ENCODE measurements at places on chromosomes 16 and 17.

DNA sequence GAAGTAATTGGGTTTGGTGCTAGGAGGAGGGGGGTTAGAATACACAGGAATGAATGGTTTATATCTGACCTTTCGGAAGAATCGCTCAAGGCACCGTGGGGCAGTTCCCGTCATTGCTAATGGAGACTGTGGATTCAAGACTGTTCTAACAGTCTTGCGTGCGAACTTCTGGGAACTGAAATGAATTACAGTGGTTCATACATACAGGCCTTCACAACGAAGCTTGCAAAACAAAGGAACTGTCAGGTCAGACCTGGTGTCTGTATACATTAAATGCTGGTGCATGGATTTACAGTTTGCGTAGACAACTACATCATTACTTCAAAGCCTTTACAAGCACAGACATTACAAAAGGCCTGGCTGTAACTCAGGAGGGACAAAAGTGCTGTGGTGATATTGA, 983.9 kb downstream of the CDH11 start:
- DNase-seq: no peak

DNA sequence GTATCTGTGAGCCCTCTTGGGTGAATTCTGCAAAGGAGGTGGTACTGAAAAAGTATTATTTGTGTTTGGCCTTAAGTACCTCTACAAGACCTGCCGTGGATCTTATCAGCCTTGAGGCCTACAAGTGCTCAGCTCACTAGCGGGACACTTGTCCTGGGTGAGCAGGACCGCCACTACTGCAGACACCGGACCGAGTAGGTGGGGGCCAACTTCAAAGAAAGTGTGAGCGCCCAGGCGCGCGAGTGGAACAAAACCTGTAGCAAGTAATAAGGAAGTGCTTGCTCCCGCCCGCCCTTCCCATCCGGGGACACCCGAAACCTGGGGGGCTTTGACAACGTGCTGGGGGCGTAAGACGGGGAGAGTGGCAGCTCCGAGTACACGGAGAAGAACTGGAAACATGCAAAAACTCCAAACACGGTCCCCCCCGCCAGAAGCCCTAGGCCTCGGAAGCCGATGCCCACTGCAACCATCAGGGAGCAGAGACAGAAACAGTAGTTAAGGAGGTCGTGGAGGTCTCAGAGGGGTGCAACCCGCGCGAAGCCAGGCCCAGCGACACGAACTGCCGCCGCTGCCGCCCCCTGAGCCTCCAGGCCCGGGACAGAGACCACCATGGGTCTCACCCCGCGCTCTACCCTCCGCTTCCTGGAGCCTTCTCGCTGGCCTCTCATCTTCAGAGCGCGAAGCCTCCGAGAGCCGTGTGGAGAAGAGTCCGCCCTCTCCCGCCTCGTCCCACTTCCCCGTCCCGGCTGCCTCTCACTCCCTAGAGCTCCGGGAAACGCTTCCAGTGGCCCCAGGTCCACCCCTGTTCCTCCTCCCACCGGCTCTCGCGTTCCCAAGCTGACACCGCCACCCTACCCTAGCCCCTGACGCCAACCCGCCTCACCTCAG, 537 bp downstream of the CNOT1 start:
- DNase-seq: peak; percentile 16

- DNase-seq: no peak
Measured at GRCh38 chr17:14321980-14322776, 21.3 kb downstream of the HS3ST3B1 start.

GRCh38 chr16:84928679-84929420, 82.5 kb downstream of the ZDHHC7 start:
- DNase-seq: no peak

GRCh38 chr16:29820271-29820701, at the start of gene MVP:
Gene MVP (plus strand): TSS chr16:29820462. CDS start chr16:29830550, 10,088 bp downstream.
- DNase-seq: no peak

DNA sequence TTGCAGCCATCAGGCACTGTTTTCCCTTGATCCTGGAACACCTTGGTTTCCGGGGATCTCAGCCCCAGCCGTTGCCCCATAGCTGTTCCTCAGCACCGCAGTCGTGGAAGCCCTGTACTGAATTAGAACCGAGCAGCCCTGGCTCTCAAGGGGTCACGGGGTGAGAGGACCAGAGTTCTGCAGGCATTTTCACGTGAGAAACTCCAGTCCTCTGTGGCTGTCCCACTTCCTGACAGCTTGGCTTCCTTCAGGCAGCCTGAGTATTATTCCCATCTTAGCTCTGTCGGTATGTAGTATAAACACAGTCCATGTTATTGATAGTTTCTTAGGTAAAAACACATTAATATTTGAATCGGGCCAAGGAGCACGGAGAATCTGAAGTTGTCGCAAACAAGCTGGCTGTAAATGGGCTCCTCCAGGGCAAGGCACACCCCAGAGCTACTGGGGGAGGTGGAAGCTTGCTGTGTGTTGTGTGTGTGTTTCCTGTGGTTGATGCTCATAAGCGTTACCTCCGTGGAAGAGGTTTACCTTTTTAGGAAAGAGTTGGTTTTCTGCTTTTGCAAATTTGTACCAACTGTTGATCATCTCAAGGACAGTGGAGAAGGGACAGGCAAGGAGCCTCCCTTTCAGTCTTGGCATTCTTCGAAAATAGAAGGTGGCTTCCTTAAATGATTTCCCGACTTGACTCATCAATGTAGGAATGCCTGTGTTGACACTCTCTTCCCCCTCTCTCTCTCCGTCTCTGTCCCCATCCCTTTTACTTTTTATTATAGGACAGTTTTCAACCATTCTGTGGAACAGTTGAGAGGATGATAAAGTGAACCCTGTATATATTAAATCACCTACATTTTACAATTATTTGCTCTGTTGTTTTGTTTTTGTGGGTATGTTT, 208.9 kb upstream of the CHMP6 start:
- DNase-seq: no peak

DNA sequence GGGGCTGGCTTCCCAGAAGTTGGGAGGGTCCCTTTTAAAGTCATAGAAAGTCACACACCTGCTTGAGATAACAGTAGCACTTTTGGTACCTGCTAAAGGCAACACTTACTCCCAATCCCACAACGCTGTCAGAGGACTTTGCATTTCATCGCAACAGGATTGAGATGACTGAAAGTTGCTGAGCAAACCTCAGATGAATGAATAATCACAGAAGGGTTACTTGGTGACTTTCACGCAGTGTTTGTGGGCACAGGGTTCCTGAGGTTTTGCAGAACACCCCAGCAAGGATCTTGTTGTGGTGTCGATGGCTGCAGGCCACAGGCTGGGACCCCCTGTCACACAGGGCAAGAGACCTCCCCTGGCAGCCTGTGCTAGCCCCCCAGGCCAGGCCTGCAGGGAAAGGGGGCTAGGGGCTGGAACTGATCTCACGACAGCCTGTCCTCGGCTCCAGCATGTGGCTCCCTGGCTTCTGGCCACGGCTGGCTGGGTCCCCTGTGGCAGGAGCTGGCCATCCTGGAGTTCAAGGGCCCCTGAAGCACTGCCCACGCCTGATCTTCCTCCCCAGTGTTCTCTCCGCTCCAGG, 79.4 kb upstream of the CBX4 start:
- no peak for DNase-seq

GRCh38 chr17:76784926-76785325, 47.0 kb downstream of the MFSD11 start:
- DNase-seq: no peak

DNA sequence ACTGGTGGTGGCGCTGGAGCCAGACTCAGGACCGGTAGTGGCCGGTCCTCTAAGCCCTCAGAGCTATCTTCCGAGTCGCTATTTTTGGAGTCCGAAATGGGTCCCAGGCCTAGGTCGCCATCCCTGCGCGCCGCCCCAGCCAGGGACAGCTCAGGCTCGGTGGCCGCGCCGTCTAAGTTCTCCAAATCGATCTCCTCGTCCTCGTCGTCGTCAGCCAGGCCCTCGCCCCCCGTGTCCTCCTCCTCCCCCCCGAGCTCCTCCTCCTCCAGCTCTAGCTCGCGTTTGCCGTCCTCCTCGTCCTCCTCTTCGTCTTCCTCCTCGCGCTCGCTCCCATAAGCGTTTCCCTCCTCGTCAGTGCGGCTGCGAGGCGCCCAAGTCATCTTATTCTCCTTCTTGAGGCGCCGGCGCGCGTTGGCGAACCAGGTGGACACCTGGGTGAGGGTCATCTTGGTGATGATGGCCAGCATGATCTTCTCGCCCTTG, 1.6 kb downstream of the IRX3 start:
- DNase-seq: peak; percentile 14

DNA sequence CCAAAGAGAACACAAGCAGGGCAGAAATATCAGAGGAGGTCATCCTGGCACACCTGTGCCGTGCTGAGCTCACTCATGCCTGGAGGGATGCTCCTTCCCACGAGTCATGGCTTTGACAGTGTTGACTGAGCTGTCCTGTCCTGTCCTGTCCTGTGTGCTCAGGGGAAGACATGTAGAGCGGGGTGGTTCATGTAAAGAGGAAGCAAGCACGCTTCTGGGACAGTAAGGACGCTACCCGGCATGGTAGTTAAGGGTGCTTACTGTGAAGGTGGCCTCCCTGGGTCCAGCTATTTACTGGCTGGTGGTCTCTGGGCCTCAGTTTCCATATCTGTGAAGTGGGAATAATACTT, 398 bp downstream of the LGALS9 start:
- no peak for DNase-seq

DNA sequence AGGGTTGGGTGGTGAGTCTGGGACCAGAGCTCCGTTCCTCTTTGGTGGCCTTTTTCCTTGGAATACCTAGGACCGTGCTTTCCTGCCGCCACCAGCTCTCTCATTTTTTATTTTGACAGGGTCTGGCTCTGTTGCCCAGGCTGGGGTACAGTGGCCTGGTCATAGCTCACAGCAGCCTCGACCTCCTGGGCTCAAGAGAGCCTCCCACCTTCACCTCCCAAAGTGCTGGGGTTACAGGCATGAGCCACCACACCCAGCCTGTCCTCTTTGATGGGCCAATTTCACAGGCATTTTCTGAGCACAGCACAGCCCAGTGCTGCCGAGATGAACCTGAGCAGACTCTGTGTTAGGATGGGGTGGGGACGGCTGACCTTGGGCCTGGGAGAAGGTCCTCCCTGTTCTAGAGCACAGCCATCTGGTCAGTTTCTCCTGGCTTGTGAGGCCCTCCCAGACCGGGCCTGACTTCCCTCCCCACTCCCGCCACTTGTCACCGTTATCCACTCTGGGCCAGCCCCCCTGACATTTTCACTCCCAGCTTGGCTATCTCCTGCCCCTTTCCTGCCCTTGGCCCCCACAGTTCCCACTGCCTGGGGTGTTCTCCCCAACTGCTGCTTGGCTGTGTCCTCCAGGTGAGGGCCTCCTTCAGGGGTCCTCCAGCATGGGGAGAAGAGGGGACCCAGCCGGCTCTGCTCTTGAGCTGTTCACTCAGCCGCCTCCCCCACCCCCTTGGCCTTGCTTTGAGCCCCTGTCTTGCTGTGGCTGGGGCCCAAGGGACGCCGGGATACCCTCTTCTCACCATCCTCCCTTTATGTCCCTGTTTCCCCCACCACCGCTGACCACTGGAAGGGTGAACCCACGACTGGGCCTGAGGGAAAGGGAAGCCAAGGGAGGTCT, 5.0 kb downstream of the ADCY7 start:
- DNase-seq: no peak

GRCh38 chr16:4460936-4461249, 13.5 kb downstream of the NMRAL1 start:
- DNase-seq: no peak

DNA sequence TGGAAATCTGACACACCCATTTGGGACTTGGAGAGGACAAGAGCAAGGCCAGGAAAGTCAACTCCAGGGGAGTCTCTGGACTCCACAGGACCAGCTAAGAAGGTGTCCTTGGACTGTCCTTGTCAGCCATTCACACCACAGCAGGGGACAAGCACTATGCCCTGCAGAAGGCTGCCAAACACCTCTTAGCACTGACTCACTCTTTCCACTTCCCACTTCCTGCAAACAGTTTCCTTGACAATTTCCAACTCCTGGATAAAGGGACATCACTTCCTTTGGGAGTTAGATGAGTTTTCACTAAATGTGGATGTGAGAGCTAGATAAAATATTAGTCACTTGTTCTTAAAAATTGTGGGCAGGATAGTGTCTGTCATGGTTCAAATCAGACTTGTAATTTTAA, 37.8 kb upstream of the BCAR1 start:
- DNase-seq: no peak

DNA sequence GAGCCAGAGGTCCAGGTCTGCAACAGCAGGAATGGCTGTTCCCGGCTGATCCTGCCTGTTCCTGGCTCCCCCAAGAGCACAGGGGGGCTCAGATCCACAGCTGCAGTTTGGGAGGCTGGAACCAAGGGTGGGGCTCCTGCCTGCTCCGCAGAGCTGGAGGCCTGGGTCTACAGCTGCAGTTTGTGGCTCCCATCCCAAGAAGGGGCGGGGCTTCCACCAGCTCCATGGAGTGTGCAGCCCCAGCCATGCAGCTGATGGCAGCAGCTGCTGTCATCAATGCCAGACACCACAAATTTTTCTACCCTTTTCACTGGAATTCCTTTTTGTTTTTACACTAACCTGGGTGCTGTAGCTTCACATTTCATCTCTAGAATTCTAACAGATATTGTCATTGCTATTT, 135.4 kb upstream of the KIF2B start:
- no peak for DNase-seq

- DNase-seq: no peak
Measured at GRCh38 chr17:69437475-69437874, 23.0 kb downstream of the MAP2K6 start.

GRCh38 chr16:595094-595528, 5.2 kb downstream of the RAB40C start:
- no peak for DNase-seq

GRCh38 chr16:79721270-79721669, 120.7 kb upstream of the MAF start:
- no peak for DNase-seq

- peak; percentile 43 for DNase-seq
Measured at GRCh38 chr17:73657473-73658116, 13.3 kb upstream of the SDK2 start.

- no peak for DNase-seq
Measured at GRCh38 chr17:51362811-51363585, 102.7 kb downstream of the UTP18 start.

- DNase-seq: no peak
Measured at GRCh38 chr17:34758316-34758715, 178.9 kb downstream of the TMEM132E start.

- no peak for DNase-seq
Measured at GRCh38 chr17:39058524-39058923, 91.3 kb upstream of the FBXO47 start.

GRCh38 chr17:77836557-77837041, 121.9 kb upstream of the TNRC6C start:
- DNase-seq: no peak

GRCh38 chr17:12122075-12122474, 101.4 kb downstream of the MAP2K4 start:
- no peak for DNase-seq

- no peak for DNase-seq
Measured at GRCh38 chr16:30637944-30638343, 12.8 kb upstream of the PRR14 start.

- no peak for DNase-seq
Measured at GRCh38 chr16:87809150-87809902, 43.5 kb upstream of the KLHDC4 start.

- DNase-seq: no peak
Measured at GRCh38 chr17:33864758-33865229, 390.3 kb upstream of the CCL2 start.

DNA sequence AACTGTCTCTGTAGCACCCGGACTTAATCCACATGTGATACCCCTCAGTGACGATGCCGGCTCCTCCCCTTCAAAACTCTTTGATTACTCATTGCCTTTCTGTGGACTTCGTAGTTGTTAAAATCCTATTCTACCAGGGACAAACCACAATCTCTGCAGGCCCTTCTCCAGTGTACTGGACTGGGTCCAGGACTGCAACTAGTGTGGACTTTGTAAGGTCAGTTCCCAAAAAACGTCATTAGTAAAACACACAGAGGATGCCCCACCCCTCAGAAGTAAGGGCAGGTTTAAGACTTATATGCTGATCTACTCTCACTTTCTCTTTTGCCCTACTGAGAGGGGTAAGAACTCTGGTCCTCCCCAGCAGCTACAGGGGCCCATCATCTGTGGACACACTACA, 10.5 kb upstream of the NUDT7 start:
- DNase-seq: no peak

Data from progenitor cell of endocrine pancreas (in vitro differentiated cells).